ENCODE measurements at places on chromosomes 4 and X.

GRCh38 chrX:40683245-40683644 is 35.9 kb upstream of the CXorf38 start:
- no peak for DNase-seq

GRCh38 chr4:19486400-19486799 is 765.3 kb upstream of the SLIT2 start:
- DNase-seq: no peak

GRCh38 chr4:144868309-144868708 is 222.4 kb downstream of the HHIP start:
- no peak for DNase-seq

DNA sequence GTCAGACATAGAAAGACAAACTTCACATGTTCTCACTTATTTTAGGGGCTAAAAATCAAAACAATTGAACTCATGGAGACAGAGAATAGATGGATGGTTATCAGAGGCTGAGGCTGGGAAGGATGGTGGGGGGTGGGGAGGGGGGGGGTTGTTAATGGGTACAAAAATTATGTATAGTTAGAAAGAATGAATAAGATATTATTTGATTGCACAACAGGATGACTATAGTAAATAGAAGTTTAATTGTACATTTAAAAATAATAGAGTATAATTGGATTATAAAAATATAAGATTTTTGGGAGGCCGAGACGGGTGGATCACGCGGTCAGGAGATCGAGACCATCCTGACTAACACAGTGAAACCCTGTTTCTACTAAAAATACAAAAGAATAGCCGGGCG is 33.3 kb downstream of the CORIN start:
- no peak for DNase-seq

- DNase-seq: no peak
Measured at GRCh38 chr4:48237996-48238645, 31.5 kb downstream of the TEC start.

GRCh38 chrX:97691901-97692455 is 808.3 kb downstream of the RPA4 start:
- DNase-seq: no peak

GRCh38 chrX:34915463-34916225 is 27.0 kb upstream of the FAM47B start:
- DNase-seq: no peak
